ENCODE measurements at places on chromosomes 4 and X.

DNA sequence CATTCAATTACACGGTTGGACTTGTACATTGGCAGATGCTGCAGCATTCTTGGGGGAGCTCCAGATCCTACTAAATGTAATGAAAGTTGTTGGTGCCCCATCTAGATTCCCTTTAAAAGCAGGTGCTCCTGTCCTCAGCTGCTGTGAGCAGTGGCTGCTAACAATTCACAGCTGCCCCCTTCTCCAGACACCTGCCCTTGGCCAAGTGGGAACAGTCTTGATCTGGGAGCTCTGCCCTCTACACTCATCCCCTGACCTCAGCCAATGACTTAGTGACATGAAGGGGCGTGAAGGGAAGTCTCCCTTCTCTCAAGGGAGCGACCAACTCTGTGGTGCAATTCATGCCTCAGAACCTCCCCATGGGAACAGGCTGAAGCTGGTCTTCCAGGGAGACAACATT lies 125.7 kb downstream of the EIF4E start:
- no peak for DNase-seq

- DNase-seq: no peak
Observed at GRCh38 chr4:72761368-72762038, 192.5 kb upstream of the ADAMTS3 start.

GRCh38 chr4:123055943-123056342 lies 133.5 kb upstream of the NUDT6 start:
- no peak for DNase-seq

GRCh38 chrX:140762061-140762460 lies 52.5 kb downstream of the LINC00632 start:
- DNase-seq: no peak

- DNase-seq: no peak
Observed at GRCh38 chrX:68503836-68504636, 5.2 kb downstream of the YIPF6 start.

DNA sequence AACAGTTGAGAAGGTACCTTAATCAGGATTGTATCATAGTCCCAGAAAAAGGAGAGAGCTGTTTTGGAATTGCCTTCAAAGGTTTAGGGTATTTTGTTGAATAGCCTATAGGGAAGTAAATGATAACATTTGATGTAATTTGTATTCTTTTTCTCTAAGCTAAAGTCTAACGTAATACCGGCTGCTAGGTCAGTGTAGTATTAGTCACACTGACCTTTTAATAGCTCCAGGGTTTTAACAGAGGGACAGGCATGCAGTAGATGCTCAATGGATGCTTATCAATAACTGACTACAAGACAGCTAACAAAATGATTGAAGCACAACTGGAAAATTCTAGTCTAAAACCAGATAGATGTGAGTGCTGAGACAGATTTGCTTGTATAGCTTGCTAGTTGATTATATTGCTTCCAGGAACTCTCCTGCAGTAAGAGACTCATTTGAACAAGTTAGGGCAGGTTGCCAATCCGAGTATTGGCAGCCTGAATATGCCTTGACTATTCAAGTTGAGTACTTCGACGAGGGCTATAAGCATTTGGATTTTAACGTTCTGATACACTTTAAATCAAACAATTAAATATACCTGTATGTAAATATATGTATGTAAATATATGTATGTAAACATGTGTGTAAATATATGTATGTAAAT lies 16.5 kb upstream of the PNPLA4 start:
- no peak for DNase-seq

GRCh38 chrX:135006187-135006586 lies 15.4 kb downstream of the SMIM10 start:
- no peak for DNase-seq

DNA sequence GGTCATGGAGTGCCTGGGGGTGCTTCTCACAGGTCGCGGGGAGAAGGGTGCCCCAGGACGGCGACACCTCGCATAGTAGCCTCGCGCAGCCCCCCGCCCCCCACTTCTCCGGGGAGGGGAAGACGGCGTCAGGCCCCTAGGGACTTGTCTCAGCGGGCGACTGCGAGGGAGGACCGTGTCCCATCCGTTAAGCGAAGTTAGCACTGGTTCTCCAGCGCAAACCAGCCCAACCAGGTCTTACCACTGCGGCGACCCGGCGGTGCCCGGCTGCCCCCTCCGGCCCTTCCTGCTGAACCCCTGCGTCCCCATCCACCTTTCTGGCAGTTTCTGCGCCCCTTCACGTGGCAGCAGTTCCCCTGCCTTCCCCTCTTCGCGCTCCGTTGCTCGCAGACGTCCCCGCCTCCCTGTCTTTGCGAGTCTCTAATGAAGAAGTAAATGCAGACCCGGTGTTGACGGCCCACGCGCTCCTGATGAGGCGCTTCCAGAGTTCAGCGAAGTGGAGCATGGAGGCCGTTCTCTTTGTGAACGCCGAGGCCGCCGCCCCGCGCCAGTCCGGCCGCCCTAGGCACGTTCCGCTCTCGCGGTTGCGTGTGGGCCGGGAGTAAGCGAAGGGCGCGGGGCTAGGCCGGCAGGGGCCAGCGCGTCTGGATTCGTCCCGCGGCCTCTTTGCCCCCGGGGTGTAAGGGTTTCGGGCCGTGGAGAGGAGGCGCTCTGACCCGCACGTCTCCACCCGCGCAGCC lies 3.0 kb downstream of the SLIT2 start:
- peak; percentile 23 for DNase-seq

DNA sequence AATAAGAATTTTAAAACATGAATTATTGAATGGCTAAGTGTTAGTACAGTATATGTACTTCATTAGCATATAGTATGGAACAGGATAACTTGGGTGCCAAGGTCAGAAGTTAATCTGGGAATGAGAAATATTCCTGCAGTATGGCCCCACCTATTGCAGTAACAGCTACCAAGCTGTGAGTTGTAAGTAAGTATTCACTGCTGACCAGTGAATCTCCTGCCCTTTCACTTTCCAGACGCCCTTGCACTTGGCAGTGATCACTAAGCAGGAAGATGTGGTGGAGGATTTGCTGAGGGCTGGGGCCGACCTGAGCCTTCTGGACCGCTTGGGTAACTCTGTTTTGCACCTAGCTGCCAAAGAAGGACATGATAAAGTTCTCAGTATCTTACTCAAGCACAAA lies 105.1 kb downstream of the NFKB1 start:
- no peak for DNase-seq

DNA sequence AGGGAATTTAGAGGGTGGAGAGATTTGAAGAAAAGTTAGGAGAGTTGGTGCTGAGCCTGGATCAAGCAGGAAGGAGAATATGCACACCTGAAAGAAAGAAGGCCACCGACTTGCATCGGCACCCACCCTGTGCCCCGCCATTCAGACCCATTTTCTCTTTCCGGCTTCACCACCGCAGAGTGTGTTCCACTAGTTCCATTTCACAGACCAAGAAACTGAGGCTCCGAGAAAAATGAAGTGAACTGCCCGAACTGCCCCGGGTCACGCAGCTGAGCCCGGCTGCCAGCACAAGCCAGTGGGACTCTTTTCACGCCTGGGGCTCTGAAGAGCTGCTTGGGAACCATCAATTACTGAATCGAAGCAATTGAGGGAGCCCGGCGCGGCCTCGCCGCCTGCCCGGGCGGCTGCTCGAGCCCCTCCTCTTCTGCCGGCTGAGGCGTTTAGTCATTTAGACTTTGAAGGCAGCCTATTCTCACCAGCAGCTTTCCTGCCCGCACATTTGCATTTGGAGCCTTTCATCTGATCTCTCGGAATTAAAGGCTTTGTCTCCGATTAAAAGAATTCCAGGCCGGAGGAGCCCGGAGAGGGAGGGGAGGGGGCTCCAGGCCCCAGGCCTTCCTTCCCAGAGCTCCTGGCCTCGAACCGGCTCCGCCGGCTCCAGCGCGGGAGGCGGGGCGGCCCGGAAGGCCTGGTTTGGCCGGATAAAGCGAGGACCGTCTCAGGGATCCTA lies 140.2 kb upstream of the PJA1 start:
- DNase-seq: no peak

GRCh38 chrX:103565752-103566151 lies 19.6 kb upstream of the TCEAL4 start:
- DNase-seq: no peak

GRCh38 chr4:165199722-165200121 lies 7.6 kb upstream of the KLHL2 start:
- DNase-seq: no peak

- DNase-seq: no peak
Observed at GRCh38 chr4:25440478-25441030, 63.5 kb downstream of the ANAPC4 start.

GRCh38 chr4:6011686-6012085 lies 6.5 kb downstream of the C4orf50 start:
- no peak for DNase-seq

DNA sequence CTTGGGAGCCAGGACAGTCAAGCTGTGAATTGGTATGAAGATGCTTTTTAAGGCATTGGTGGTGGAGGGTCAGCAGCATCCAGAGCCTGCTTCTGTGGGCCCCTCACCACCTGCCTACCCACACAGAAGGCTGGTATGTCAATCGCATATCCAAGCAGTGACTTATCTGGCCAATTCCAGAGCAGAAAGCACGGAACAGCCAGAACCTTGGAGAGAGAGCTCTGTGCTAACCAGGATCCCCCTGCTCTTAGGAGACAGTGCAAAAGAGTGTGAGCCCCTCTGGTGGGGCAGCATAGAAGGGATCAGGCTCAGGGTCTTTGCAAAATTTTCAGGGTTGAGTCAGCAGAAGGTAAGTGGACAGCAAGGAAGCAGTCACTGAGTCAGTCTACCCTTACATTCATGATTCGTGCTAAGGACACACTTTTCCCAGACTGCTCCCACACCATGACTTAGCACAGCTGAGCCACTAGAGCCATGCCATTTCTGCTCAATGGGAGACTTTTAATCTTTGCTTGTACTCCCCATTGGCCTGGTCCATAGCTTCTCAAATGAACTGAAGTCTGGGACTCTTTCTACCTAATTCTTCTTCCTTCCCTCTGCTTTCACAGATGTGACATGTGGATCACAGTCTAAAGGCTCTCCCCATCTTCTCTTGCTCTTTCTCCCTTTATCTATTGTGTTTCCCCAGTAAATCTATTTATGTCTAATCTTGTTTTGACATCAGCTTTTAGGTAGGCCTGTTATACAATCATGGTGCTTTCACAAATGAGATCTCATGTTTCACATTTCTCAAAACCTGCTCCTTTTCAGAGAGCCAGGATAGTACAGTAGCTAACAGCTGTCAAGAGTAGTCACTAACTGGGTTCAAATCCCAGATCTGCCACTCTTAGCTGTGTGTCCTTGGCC lies 20.0 kb downstream of the MORF4L2 start:
- DNase-seq: no peak

DNA sequence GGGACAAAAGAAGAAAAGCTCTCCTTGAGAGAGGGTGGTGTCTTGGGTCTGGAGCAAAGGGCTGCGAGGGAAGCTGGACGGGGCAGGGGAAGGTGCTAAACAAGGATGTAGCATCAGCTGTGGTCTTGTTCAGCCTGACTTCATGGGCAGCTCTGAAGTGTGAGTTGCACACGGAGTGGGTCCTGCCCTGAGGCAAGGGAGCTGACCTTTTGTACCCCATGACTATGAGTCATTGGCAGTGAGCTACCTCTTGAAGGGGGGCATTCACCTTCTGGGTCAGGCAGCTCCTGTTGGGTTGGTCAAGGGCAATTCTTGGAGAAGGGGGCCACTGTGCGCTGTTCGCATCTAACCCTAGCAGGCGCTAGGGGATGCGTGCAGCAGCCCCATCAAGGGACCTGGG lies 151.8 kb downstream of the SMIM20 start:
- DNase-seq: no peak

DNA sequence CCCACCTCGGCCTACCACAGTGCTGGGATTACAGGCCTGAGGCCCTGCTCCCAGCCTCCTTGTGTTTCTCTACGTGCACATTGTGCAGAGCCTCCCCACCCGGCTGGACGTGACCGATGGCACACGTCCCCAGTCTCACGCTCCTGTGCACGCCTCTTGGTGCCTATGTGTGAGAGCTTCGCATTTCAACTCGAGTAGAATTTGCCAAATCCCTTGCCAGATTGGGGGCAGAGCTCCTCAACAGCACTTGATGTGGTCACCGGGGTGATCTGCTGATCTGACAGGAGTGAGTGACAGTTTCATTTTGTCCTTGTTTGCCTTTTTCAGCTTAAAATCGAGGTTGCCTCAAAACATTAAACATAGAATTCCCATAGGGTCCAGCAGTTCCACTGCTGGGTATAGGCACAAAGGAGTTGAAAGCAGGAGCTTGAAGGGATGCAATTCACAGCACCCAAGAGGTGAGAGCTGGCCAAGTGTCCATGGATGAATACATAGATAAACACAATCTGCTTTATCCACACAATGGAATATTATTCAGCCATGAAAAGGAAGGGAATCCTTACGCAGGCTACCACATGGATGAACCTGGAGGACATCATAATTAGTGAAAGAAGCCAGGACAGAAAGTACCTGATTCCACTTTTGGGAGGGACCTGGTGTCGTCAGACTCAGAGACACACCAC lies 17.6 kb downstream of the TMEM187 start:
- no peak for DNase-seq

GRCh38 chrX:118528071-118528737 lies 32.6 kb downstream of the DOCK11 start:
- DNase-seq: peak; percentile 20

DNA sequence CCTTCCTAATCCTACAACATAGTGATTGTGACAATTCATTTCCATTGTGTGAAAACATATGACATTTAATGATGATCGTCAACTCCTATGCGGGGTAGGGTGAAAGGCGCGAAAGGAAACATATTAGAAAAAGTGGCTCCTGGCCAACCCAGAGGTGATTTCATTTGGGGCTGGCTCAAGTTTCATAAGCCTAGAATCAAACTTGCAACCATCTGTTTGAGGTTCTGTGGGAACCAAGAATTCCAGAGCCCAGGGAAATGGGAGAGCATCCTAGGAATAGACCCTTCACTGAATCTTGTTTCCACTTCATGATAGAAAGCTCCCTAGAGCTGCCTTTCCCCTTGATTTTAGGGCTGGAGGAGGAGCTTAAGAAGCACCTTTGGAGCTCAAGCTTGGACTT lies 101.3 kb upstream of the EGFL6 start:
- no peak for DNase-seq

GRCh38 chr4:62640296-62640695 lies 1440.2 kb downstream of the ADGRL3 start:
- DNase-seq: no peak

Measured in GM20000 (cell line).